ENCODE measurements at places on chromosomes 16 and 17. TPM values are rescaled to one million over a fixed set of nuclear protein-coding genes. Genes with fewer than 3 reads are reported as not detected.

GRCh38 chr16:57985204-57986181 lies 14.6 kb upstream of the CNGB1 start:
- no peak for DNase-seq

- no peak for DNase-seq
These were observed 7.2 kb downstream of the OMG start for GRCh38 chr17:31289790-31290189.

DNA sequence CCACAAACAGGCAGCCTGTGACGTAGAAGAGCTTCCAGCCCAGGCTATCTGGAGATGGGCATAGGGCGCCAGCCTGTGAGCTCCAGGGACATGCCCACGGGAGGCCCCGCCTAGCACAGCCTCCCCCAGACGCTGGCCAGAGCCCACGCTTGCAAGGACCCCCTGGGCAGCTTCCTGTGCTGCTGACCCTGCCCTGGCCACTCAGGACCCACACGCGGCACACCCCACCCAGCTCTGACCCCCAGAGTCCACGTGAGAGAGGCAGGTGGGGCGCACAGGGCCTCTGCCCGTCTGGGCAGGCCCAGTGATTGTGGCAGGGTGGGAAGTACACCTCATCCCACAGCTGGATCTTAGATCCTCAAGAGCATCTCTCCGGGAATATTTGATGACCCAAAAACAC lies 3.9 kb downstream of the CYBC1 start:
- DNase-seq = no peak

The KCNH4 gene
- total RNA-seq = not detected

The CTF1 gene
- 0.21 TPM for total RNA-seq

DNA sequence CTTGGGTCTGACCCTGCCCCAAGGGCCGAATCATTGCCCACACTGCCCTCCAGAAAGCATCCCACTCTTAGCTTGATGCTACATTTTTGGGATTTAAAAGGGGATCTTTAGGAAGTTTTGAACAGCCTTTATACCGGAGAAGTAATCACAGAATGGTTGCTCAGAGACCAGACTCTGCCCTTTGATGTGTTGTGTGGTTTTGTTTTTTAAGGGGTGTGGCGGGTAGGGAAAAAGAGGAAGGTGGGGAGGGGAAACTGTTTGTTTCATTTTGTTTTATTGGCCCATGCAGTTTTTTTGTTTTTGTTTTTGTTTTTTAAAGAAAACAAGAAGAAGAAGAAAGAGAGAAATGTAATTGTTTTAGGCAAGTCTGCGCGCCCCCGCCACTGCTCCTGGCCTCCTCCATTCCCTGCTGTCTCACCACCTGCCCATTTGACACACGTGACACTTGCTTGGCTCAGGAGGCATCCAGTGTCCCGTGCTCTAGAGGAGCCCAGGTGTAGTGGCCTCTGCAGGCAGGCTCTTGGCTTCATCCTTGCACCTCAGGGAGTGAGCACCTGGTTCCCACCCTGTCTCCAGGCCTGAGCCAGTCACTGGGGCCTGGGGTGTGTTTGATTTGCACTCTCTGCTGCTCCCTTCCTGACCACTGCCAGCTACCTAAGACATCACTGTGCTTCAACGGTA lies 35.7 kb downstream of the GNAO1 start:
- no peak for DNase-seq

DNA sequence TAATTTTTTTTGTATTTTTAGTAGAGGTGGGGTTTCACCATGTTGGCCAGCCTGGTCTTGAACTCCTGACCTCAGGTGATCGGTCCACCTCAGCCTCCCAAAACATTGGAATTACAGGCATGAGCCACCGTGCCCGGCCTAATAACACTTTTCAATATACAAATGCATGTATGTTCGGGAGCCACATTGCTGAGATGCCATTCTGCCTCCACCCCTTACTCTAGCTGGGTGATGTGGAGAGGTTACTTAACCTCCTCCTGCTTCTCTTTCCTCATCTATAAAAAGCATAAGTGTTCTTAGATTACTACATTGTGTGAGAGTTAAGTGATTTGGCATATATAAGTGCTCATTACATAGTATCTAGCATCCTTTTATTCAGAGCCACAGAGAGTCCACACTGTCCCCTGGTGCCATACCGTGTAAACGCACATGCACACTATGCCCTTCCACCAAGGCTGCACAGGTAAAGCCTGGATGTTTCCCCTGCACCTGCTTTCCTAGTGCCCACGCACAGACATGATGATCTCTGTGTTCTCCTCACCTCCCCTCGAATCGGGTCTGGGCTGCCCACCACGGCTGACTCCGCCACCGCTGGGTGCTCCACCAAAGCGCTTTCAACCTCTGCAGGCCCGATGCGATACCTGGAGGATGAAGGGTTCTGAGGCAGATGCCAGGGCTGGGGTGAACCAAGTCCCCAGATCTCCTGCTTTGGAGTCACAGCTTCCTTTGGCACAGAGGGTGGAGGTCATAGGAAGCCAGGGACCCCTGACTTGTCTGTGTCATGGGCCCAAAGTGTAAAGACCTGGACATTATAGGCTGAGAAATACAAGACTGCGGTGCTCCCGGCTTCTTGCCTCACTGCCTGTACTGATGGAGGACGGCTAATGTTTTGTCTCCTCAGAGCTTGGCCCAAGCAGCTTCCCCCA lies 49.0 kb upstream of the ACSM2B start:
- no peak for DNase-seq

DNA sequence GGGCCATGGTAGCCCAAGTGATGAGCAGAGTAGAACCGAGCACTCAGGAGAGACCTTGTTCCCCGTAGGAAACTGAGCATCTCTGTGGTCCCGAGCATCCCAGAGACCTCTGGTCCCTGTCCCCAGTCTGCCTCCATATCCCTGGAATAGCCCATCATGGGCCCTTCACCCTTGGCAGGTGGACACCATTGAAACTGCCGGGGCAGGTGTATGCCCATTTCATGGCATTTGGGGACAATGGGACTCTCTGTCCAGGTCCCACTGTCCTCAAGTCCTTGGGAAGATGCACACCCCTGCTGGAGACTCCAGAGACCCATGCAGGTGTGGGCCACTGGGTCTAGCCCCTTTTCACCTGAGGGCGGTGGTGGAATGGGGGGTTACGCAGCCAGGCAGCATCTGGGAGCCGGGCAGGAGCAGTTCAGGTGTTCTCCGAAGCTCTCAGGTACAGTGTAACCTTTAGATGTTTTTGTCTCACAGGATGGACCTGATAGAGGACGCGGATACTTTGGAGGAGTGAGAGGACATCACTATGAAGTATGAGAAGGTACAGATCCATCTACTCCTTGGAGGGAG lies 75.9 kb downstream of the GOSR1 start:
- no peak for DNase-seq

GRCh38 chr16:4090351-4090851 lies 25.8 kb downstream of the ADCY9 start:
- DNase-seq = no peak

The LGALS3BP gene
- 2.3 TPM for total RNA-seq

DNA sequence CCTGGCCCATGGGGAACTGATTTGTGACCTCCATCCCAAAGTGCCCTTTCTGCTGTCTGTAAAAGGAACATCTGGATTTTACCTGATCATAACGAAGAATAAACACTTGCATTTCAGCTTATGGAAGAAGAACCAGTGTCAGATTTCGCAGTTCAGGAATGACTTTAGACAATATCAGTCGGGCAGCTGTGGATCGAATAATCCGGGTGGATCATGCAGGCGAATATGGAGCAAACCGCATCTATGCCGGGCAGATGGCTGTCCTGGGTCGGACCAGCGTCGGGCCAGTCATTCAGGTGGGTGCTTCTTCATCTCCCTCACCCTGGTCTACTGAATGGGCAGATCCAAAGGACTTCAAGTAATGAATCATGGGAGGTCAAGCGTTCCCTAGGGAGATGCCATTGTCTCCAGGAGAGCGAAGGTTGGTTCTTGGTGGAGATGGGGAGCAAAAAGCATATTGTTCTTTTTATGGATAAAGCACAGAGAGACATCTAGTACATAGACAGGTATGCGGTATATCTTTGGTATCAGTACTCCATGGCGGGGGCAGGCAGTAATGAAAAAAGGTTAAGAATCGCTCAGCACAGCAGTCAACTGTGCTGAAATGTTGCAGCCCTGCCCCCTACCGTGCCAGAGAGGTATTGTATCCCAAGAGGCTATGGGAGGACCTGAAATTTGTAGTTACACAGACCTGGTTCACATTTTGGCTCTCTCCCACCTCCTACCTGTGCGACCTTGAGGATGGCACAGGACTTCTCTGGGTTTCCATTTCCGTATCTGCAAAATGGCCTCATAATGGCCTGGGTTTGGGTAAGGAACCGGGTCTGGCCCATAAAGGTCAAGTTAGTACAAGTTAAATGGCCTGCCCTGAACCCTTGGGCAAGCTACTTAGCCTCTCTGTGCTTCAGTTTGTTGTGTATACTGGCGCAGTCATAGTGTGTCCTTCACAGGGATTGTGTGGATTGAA lies 4.7 kb downstream of the COQ7 start:
- DNase-seq = no peak

- no peak for DNase-seq
These were observed 6.7 kb downstream of the INO80E start for GRCh38 chr16:30002614-30003346.

- DNase-seq = no peak
These were observed 19.1 kb upstream of the HEXD start for GRCh38 chr17:82399041-82399441.

DNA sequence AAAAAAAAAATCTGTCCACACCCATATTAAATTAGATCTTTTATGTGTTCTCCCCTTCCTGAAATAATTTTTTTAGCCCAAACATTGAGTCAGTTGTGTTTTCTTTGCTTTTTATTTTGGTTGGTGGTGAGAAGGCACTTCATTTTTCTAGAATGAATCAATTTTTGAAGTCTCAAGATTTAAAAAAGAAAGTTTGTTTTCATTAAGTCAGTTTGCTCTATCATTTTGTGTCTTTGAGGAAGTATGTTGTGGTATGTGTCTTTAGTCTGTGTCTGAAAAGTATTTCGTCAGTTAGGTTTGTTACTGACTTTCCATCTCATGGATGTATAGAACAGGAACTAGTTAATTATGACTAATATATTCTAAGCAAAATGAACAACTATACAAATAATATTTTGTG lies 3.8 kb downstream of the IGF2BP1 start:
- no peak for DNase-seq

The RMI2 gene
- total RNA-seq = 16.9 TPM

The SLC26A11 gene
- total RNA-seq = 10.0 TPM

The ENGASE gene
- total RNA-seq = 16.9 TPM

DNA sequence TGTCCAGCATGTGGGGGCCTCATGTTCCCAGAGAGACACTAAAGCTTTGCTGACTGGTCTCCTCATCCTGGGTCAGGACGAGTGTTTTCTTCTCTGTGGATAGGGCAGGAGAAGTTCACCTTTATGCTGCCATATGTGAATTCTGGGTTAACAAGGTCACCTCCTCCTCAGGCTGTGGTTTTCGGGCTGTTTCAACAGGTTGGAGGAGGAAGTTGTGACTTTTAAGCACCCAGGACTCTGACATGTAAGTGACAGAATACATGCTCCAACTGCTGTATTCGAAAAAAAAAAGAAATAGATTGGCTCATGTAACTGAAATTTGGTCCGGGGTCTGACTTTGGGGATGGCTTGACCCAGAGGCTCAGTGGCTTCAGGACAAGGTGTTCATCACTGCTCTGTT lies 54.2 kb downstream of the SNX20 start:
- DNase-seq = no peak

DNA sequence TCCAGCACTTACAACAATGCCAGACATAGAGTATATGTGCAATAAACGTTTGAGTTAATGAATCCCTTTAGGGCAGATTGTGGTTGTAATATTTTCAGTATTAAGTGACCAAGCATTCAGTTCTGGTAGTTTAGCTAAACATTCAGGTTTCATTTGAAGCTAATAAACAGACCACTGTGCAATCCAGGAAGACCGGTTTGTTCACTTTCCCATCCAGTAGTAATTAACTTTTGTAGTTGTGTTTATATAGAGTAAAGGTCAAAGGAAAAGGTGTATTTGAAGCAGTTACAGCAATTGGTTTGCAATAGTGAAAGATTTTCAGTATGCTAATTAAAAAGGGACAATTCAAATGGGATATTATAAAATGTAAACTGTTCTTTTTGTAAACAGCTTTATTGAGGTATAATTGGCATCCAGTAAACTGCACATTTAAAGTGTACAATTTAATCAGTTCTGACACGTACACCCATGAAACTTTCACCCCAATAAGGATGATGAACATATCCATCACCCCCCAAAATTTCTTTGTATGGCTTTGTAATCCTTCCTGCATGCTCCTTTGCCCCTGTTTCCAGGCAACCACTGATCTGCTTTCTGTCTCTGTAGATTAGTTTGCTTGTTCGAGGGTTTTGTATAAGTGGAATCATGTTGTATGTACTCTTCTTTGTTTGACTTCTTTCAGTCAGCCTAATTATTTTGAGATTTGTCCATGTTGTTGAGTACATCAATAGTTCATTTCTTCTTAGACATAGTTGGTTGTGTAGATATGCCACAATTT lies 26.3 kb downstream of the MRTFB start:
- no peak for DNase-seq

DNA sequence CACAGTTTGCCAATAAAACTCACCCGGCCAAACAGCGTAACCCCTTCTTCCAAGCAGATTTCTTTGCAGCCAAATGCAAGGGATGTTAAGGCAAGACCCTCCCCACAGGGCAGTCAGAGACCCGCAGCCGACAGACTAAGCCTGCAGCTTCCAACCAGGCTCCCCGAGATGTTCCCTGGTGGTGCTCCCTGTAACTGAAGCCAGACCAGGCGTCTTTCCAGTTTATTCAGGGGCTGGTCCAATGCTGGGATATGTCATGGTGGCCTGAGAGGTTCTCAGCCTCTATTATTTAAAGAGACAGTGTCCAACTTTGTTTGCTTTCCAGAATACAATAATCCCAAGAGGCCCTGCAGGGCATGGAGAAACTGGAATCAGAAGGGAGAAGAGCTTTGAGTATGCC lies at the start of gene PMP22:
Gene PMP22 (minus strand): TSS at position 196 of the 400 bp plus-strand sequence. CDS start 4,599 bp downstream, outside the sequence.
- no peak for DNase-seq
